ENCODE measurements at places on chromosomes 1 and 21.

- DNase-seq = peak; percentile 34
Observed at GRCh38 chr1:206809504-206810084, 37.3 kb upstream of the IL10 start.

DNA sequence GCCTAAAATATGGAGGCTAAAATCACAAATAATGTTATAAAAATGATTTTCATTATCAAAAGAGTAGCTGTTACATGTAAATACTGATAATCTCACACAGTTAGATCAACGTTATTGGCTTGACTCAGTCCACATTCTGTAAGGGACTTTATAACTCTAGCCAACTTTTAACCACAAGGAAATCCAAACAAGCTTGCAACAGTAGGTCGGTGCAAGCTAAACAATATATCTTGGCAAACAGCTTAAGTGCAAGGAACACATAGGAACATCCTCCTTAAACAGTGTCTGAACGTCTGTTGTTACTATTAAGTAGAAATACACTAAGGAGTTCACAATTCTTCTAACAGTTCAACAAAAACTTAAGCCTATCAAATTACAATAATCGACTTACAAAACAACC, 126.7 kb downstream of the EIF4G3 start:
- DNase-seq = no peak

DNA sequence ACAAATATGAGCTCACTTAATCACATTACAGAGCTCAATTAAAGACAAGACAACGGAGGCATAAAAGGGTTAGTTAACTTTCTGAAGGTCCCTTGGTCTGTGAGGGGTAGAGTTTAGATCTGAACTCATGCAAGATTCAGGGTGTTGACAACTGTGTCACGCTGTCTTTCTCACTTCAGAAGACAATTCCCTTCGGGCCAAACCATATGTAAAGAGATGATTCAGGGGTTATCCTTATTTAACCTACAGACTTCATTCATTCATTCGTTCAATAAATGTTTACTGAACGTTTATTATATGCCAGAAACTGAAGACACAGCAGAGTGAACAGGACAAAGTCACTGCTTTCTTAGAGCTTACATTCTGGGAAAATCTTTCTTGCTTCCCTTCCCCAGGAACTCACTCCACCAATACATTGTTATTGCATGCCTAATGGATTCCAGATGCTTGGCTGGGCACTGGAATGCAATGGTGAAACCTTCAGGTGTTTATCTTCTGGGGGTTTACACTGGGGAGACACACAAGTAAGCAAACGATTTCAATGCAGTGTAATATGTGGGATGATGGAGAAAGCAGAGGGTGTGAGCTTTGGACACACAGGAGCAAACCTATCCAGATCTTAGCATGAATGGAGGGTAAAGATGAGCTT, 6.4 kb downstream of the XCL1 start:
- no peak for DNase-seq

GRCh38 chr1:913491-914130, 10.1 kb upstream of the SAMD11 start:
- no peak for DNase-seq

GRCh38 chr1:227273557-227273956, 44.7 kb downstream of the CDC42BPA start:
- DNase-seq = no peak

- no peak for DNase-seq
Observed at GRCh38 chr1:153337980-153338853, 10.4 kb downstream of the PGLYRP4 start.
